Gastroesophageal sphincter (tissue), 4 donors: ENCODE measurements at places on chromosomes 13 and 19.
A peak's percentile ranks its signal among the peaks of the same experiment; 100 is the strongest.

DNA sequence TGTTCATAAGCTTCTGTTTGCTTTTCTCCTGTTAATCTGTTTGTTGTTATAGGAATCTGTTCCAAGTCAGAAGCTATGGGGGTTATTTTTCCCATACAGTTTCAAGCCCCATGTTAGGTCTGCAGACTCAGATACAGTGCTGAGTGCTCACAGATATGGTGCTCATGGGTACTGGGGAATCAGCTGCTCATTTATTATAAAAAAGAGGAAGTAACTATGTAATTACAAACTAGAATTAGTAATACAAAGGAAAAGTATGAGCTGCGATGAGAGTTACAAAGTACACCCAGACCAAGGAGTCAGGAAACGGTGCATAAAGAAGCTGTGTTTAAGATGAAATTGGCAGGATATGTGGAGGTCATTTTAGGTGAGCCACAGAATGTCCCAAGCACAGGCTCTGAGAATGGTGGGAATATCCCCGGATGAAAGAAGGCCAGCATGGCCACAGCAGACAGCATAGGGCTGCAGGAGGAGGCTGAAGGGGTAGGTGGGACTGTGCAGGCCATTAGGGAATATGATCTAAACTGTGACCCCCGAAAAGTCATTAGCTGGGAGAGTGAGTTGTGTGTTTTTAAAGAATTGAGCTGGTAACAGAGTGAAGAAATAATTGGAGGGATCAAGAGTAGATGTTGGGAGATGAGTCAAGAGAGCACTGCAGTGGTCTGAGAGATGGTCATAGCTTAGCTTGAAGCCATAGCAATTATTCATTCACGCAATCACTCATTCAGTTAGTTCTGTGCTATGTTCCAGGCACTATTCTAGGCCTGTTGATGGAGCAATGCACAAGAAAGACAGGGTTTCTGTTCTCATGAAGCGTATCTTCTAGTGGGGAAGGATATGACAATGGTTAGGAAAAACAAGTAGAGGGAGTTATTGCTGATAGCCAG, 177.4 kb upstream of the UBL3 start:
- ATAC-seq, result no peak

GRCh38 chr13:33860526-33860925, 42.6 kb downstream of the RFC3 start:
- ATAC-seq, result no peak

- no peak for ATAC-seq
These were observed 27.9 kb downstream of the COL4A2 start for GRCh38 chr13:110334841-110335490.

- no peak for ATAC-seq
These were observed 34.9 kb downstream of the HTR2A start for GRCh38 chr13:46861959-46862358.

DNA sequence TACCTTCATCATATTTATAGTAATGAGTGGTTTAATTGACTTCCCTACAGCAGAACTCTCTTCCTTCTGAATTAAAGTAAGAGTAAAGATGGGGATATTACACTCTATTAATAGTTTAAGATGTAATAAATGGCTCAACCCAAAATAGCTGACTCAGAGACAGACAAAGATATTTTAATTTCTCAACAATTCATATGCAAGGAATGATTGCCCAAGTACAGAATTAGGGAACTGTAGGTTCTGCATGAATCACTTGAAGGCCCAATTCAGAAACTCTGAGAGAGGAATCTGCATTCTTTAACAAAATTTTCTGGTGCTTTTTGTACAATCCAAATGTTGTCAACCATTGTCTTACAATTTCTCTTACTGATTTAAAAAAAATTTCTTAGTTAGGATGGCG, 42.9 kb upstream of the PCDH9 start:
- no peak for ATAC-seq

- ATAC-seq, result peak; percentile 35
These were observed 13.6 kb upstream of the DACT3 start for GRCh38 chr19:46674416-46675178.

DNA sequence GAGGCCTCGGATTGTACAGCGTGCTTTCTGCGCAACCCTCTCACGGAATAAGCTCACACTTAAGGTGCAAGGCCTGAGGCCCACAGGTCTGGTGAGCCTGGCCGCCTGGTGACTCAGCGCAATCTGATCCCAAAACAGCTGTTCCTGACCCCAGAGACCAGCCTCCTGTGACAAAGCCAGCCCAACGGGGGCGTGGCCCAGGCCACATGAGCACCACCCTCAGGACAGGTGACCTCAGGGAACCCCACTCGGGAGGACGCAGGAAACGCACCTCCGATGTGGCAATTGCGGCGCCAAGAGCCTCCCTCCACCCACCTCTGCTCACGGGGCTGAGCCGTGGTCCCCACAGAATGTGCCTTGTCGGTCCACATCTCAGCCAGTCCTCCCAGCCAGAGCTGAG, 26.4 kb downstream of the GRTP1 start:
- no peak for ATAC-seq

GRCh38 chr13:100473087-100473486, 115.5 kb downstream of the GGACT start:
- no peak for ATAC-seq

GRCh38 chr13:86992251-86992650, 678.9 kb upstream of the SLITRK5 start:
- ATAC-seq, result no peak

- ATAC-seq, result no peak
These were observed 1787.3 kb downstream of the SLITRK5 start for GRCh38 chr13:89458456-89458855.

- ATAC-seq, result no peak
These were observed 26.3 kb downstream of the CEBPA start for GRCh38 chr19:33275933-33276619.

GRCh38 chr13:39016087-39016486, 21.8 kb downstream of the PROSER1 start:
- no peak for ATAC-seq

DNA sequence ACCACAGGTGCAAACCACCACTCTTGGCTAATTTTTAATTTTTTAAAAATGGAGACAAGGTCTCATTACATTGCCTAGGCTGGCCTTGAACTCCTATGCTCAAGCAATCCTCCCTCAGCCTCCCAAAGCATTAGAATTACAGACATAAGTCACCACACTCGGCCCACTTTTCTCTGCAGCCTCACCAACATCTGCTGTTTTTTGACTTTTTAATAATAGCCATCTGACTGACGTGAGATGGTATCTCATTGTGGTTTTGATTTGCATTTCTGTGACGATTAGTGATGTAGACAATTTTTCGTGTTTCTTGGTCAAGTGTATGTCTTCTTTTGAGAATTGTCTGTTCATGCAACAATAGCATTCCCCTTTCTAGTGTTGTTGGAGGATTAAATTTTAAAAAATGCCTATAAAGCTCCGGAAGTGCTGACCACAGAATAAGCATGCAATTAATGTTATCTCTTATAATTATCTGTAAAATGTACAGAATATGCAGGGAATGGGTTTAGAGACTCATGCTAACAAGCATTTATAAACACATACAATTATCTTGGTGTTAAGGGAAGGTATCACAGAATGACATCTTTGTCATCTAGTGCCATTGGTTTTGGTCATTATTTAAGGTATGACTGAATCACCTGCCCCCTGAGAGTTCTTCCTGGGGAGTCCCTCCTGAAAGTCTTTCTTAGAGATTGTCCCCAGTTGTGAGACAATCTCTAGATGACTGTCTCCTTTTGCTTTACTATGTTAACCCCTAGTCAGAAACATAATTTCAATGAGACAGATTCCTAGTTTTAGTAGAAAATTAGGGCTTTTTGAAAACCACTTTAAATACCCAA, 118.5 kb upstream of the SERTM1 start:
- ATAC-seq, result no peak

GRCh38 chr19:31256593-31256960, 92.7 kb downstream of the TSHZ3 start:
- ATAC-seq, result no peak

GRCh38 chr19:14333101-14333871, 48.0 kb upstream of the ADGRE5 start:
- peak; percentile 25 for ATAC-seq

DNA sequence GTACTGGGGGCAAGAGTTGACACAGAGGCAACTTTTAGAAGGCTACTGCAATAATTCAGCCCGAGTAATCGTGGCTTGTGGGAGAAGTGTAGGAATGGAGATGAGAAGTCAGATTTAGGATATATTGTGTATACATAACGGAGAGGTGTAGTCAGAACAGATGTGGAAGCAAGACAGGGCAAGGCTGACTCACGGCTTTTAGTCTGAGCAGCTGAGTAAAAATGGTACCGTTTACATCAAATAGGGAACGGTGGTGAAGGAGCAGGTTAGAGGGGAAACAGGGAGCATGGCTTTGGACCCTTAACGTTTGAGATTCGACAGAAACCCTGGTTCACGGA, 796 bp upstream of the LSM14A start:
- no peak for ATAC-seq

- ATAC-seq, result no peak
These were observed 250.3 kb downstream of the DLEU7 start for GRCh38 chr13:50593207-50593606.

DNA sequence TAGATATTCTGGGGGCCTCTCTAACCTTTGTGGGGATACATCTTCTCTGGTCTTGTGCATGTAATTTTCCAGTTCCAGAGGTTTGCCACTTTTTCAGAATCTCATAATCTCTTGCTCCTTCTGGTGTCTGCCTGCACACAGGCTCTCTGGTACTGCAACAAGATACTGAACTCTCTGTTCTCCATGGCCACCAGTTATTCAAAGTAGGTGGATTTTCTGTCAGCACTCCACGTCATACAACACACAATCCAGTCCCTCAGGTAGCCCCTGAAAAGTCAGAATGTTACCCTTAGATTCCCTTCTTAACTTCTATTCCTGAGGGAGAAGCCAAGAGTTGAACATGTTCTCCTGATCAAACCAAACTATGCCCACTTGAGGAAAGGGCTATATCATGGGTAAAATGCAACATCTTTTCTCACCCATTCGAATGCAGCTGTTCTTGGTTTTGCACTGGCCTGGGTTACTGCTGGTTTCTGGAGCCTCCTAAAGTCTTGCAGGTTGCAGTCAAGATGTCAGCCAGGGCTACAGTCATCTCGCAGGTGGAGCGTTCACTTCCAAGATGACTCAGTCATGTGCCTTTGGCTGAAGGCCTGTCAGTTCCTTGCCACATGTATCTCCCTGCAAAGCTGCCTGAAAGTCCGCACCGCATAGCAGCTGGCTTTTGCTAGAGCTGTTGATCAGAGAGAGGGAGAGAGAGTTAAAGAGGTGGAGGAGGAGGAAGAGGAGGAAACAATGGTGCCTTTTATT, 57.7 kb upstream of the TUBA3C start:
- ATAC-seq, result no peak

DNA sequence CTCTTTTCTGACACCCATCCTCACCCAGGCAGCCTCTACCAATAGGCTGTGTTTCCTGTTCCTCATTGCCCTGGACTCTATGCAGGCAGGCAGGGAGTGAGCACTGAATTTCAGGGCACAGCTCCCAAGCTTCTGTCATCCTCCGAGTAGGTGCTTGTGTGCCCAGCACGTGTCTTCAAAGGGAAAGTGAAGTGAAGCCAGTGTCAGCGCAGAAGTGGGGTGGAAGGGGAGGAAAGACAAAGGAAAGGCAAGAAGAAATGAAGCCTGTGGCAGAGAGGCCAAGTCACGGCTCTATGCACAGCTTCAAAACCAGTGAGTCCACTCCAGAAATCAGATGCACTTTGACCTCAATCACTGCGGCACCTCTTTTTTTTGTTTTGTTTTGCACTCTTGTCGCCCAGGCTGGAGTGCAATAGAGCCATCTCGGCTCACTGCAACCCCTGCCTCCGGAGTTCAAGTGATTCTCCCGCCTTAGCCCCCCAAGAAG, 16.9 kb downstream of the CEBPA start:
- no peak for ATAC-seq

DNA sequence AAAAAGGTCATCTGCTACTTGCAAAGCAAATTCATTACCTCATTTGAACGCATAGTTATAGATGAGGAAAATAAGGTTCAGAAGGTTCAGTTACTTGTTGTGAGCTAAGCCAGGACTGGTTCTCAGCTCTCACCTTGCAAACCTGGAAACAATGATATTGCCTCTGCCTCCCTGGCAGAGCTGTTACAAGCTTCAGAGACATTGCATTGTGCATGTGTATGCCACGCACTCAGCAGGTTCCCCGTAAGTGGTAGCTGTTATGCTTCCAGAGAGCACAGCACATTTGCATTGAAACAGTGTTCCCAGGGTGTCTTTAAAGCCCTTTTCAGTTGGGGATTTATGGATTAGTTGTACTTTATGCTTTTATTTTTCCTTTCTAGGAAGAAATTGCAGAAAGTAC, 80.6 kb downstream of the DGKH start:
- ATAC-seq, result no peak

DNA sequence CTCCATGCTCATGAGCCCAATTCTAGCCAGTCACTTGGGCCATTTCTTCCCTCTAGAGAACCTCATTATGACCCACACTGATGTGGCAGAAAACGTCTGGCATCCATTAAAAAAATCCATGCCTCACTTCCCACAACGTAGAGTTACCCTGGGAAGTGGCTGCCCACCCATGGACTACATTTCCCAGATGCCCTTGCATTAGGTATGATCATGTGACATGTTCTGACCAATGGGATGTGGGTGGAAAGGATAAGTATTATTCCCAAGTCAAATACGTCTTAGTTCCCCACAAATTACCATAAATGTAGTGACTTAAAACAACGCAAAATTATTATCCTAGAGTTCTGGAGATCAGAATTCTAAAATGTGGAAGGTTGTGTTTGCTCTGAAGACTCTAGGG, 47.9 kb upstream of the ZNRF4 start:
- ATAC-seq, result no peak

DNA sequence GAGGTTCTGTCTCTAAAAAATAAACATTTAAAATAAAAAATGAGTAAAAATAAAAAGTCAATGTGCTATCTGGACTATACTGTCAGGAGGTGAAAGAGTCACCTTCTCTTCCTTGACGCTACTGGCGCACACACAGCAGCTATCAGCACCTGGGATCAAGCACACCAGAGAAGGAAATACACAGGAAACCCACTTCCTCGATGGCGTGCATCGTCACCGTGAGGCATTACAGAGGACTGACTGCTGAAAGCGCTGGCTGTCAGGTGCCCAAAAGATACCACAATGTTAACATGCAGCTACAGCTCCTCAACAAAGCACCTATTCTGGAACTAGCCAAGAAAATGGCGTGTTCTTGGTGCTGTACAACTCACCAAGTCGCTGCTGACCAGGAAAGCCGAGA, 6.1 kb downstream of the SLC35E1 start:
- peak; percentile 43 for ATAC-seq

- ATAC-seq, result no peak
These were observed 42.3 kb upstream of the GJB6 start for GRCh38 chr13:20274466-20274865.
